ENCODE measurements at places on chromosomes 4 and X.

GRCh38 chr4:173538148-173538908 is 8.3 kb upstream of the HAND2 start:
- no peak for DNase-seq

GRCh38 chrX:1443496-1444075 is 9.1 kb downstream of the ASMTL start:
- DNase-seq = no peak

- DNase-seq = no peak
Observed at GRCh38 chrX:125205918-125206665, 113.6 kb upstream of the TEX13C start.

DNA sequence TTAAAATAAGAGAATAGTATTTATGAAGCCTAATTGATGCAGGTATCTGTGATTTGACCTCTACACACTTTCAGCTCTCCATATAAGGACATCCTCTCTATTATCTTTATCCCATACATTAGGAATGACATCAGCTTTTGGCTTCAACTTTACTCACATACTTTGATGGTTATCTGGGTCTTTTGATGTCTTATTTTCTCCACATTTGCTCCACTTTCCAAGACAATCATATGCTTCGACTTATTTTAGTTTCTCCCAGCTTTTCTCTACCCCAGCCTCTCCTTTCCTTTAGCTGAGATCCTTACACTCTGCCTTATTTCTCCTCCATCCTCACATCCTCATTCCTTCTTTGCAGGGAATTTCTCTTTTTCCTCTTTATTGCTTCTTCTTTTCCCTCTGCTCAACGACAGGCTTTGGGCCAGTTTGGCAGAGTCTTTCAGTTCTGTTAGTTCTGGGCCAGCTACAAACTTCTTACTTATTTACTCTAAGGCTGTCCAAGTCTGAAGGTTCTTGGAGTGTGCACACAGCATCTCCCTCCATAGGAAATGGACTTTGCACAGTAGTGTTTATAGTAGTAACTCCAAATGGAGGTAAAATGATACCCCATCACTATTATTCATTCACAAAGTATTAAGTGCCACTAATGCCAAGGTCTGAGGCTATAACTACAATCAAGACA is 50.5 kb downstream of the SLC4A4 start:
- DNase-seq = no peak

GRCh38 chr4:32037399-32037798 is 1317.2 kb downstream of the PCDH7 start:
- no peak for DNase-seq

DNA sequence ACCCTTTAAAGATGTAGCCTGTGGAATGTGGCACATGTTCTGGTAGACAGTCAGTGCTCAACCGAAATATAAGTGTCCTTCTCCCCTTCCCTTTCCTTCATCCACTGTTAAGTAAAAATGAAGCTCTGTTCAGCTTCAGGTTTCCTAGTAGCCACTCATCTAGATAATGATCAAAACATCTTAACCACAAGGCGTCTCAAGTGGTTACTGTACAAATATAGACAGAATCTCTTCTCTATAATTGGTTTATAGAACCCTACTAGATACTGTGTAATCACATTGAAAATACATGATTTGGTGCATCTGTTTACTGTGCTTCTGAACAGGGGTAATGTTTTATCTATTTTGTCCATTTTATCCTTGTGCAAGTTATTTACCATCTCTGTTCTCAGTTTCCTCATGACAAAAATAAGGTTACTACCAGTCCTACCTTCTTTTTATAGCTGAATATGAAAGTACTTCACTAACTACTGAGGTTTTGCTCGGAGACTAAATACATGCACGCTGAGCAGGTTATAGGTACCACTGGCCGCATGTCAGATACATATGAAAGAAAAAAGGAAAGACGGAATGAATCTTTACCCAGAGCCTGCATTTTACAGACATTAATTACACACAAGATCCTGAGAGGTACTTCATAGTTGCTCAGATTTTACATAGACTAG is 20.3 kb upstream of the SLC25A4 start:
- DNase-seq = no peak

- no peak for DNase-seq
Observed at GRCh38 chr4:141427726-141428296, 207.1 kb downstream of the ZNF330 start.

DNA sequence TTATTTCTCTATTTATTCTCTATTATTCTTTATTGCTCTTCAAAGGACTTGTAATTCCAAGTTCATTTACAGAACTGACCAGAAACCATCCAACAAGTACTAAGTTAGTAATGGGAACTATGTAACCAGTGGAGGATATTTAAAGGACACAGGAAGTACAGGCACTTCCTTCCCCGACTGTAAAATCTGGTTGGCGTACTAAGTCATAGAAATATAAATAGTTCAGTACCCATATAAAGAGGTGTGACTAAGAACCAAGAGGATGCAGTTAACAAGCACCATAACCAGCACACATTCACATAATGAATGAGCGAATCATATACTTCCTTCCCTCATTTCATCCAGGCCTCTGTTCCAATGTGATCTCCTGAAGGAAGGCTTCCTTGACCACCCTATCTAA is 3.6 kb upstream of the EIF4E start:
- DNase-seq = peak; percentile 12

DNA sequence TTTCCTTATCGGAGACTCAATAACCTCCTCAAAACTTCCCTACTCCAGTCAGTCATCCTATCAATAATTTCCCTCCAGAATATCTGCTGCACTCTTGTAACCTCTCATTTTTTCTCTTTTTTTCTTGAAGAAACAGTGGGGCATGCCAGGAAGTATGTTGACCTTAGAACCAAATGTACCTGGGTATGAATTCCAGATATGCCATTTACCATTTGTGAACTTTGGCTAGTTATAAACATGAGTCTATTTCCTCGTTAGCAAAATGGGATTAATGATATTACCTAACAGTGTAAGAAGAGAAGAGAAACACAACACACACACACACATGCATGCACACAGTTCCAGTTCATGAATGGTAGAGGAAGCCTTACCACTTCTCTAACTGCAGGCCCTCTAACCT is 578.2 kb downstream of the FAM133A start:
- no peak for DNase-seq

- no peak for DNase-seq
Observed at GRCh38 chrX:25076941-25077500, 61.3 kb upstream of the ARX start.

GRCh38 chr4:126991965-126992364 is 640.8 kb upstream of the INTU start:
- DNase-seq = no peak

GRCh38 chr4:1882850-1883271 is 11.7 kb downstream of the NSD2 start:
- DNase-seq = no peak

GRCh38 chrX:2483398-2484060 is 17.2 kb downstream of the DHRSX start:
- no peak for DNase-seq

GRCh38 chr4:185792384-185793115 is 19.4 kb downstream of the SORBS2 start:
- DNase-seq = no peak

DNA sequence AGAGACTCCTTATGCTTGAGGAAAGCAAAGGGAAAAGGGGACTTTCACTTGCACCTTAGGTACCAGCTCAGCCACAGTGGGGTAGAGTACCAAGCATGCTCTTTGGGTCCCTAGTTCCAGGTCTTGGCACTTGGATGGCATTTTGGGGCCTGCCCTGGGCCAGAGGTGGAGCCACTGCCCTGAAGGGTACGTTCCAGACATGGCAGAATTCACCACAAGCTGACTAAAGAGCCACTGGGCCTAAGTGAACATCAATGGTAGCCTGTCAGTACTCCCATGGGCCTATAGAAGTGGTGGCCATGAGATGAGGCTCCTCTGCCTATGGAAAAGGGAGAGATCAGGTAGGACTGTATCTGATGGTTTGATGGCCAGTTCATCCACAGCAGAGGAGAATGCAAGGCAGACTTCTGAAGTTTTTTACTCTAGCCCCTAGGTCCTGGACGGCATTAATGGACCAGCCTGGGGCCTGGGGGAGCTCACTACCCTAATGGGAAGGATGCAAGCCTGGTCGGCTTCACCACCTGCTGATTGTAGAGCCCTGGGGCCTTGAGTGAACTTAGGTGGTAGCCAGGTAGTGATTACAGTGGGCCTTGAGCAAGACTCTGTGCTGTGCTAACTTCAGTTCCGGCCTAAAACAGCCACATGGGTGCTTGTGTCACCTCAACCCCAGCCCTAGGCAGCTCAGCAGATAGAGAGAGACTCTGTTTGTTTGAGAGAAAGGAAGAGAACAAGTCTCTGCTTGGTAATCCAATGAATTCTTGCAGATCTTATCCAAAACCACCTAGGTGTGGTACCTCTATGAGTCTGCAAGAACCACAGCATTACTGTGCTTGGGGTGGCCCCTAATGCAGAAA is 19.8 kb upstream of the HSFX4 start:
- DNase-seq = no peak

DNA sequence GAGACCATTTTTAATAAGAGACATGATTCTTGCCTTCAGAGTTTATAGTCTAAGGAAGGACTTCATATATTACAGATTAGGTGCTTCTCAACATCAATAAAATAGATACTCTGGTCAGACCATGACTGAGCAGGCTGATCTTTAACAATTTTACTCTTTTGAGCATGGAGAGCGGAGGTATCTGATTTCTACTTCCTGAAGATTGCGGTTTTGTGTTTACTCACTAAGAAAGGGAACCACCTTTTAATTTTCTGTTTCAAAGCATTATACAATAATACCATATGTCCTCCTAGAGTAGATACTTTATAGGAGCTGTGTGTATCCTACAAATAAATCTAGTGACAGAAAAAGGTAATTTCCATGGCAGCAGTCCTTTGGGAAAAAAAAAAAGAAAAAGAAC is 12.5 kb downstream of the MORC4 start:
- no peak for DNase-seq

DNA sequence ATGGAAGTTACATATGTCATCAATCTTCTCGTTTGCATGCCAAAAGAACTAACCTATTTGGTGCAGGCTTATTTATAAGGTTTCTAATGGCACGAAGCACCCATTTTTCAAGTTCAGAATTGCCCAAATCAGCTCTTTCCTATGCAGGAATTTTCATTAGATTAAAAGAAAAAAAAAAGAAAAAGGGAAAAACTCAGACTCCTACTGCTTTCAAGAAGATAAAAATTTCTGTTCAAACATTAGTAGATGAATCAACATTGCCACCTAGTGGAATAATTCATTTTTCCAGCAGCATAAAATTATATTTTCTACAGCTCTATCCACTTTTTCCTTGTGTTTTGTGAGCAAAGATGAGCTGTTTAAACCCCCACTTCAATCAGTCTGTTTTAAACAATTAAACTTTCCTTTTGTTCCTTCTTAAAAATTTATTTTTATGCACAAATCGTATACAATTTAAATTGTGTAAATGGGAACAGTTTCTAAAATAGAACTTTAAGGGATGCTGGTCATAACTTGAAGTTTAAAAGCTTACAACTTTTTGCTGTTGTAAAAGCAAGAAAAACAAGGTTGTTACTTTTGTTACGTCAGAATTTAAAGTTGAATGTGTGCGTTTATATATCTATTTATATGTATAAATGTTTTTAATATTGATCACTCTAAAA is 309.9 kb downstream of the ARAP2 start:
- DNase-seq = peak; percentile 13

- DNase-seq = no peak
Observed at GRCh38 chrX:69615342-69615741, 571 bp upstream of the EDA start.

- no peak for DNase-seq
Observed at GRCh38 chr4:33751050-33751449, 2493.3 kb downstream of the ARAP2 start.

- DNase-seq = no peak
Observed at GRCh38 chrX:110310000-110310790, 7.7 kb downstream of the AMMECR1 start.

DNA sequence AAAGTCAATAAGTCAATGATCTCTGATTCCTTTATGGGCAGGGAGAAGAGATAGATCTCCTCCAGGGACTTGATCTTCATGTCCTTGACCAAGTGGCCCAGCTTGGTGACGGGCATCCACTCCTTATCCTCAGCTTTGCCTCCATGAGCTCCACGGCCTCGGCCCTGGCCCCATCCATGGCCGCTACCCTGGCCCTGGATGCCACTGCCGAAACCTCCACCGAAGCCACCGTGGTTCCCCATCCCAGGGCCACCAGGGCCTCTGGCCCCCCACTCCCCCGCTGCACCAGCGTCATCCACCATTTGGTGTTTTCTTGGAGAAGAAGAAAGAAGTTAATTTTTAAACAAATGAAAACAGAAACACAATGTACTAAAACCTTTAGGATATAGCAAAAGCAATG is 518.1 kb downstream of the GRXCR1 start:
- DNase-seq = no peak

DNA sequence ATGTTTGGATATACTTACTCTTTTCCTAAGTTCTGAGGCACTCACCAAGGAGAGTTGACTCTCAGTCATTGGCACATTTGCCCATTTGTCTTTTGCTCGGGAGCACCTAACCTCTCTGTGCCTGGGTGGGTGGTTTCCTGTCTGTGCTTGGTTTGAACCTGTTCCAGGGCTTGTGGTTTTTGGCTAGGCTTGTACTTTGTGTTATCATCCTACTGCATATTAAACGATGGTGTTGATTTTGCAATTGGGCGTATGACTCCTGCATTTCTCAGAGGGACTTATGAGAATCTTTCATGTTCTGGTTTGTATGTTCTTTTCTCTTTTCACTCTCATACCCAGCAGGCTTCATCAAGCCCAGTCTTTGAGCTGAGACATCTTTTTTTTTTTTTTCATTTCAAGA is 161.7 kb downstream of the BTC start:
- peak; percentile 35 for DNase-seq

- no peak for DNase-seq
Observed at GRCh38 chr4:17964576-17964975, 57.0 kb downstream of the LCORL start.

DNA sequence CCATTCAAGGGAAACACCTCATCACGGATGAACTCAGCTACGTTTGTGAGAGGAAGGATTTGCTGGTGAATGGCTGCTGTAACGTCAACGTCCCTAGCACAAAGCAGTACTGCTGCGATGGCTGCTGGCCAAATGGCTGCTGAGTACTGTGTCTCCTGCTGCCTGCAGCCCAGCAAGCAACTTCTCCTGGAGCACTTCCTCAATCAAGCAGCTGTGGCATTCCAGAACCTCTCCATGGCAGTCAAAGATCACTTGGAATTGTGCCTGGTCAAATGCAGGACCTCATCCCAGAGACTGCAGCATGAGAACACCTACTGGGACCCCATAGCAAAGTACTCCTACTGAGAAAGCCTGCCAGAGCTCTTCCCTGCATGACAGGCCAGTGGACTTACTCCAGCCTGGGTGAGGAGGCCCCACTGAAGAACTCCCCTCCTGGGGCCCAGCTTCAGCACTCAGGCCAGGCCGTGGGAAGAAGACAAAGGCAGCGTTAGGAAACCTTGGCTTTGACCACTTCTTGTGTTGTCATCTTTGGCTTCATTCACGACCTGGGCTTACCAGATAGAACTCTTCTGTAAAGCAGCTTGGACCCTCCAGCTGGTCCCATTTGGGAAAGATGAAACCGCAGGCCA is 244.3 kb downstream of the RBMX2 start:
- DNase-seq = no peak

- DNase-seq = no peak
Observed at GRCh38 chr4:101037249-101037648, 310.1 kb downstream of the PPP3CA start.

- DNase-seq = no peak
Observed at GRCh38 chr4:11436673-11437072, 8.0 kb upstream of the HS3ST1 start.
